Glutamatergic neuron (in vitro differentiated cells): ENCODE measurements at places on chromosomes 6 and 20. TPM values are rescaled to one million over a fixed set of nuclear protein-coding genes. Genes with fewer than 3 reads are reported as not detected.
A peak's percentile ranks its signal among the peaks of the same experiment; 100 is the strongest.

- DNase-seq: no peak
These were observed 1193.0 kb upstream of the CITED2 start for GRCh38 chr6:140567466-140567865.

Gene LY6G6C
- 1.8 TPM for total RNA-seq

- peak; percentile 89 for DNase-seq
These were observed 40.9 kb upstream of the CDH22 start for GRCh38 chr20:46349035-46349741.

GRCh38 chr6:134177753-134178160 lies 125.3 kb upstream of the SLC2A12 start:
- DNase-seq: no peak
